Breast epithelium (tissue), 4 donors: ENCODE measurements at places on chromosomes 4 and X.
A peak's percentile ranks its signal among the peaks of the same experiment; 100 is the strongest.

GRCh38 chr4:186500721-186501304 is 54.6 kb downstream of the MTNR1A start:
- no peaks in the 10 kb centered on the region for H3K4me1 ChIP-seq
- H3K27me3 ChIP-seq: no peaks in the 10 kb centered on the region
- no peaks in the 10 kb centered on the region for H3K36me3 ChIP-seq
- DNase-seq: no peak

DNA sequence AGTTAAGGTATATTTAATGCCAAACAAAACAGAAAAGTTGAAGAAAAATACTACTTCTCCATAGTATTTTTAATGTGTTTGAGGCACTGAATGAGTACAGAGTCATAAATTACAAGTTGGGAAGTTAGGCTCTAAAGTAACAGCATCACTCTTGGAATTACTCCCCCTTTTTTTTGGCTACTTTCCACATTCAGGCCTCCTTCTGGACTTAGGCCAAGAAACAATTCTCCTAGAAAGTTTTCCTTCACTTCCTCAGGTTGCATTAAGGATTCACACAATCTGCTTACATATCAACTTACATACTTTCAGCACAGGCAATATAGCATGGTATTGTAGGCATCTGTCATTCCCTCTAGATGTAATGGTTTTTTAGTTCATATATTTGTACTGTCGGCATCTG is 52.1 kb downstream of the TMEM165 start:
- no peaks in the 10 kb centered on the region for H3K27me3 ChIP-seq
- no peak overlapping the region for H3K4me3 ChIP-seq
- no peak overlapping the region for H3K27ac ChIP-seq
- no peaks in the 10 kb centered on the region for H3K4me1 ChIP-seq

DNA sequence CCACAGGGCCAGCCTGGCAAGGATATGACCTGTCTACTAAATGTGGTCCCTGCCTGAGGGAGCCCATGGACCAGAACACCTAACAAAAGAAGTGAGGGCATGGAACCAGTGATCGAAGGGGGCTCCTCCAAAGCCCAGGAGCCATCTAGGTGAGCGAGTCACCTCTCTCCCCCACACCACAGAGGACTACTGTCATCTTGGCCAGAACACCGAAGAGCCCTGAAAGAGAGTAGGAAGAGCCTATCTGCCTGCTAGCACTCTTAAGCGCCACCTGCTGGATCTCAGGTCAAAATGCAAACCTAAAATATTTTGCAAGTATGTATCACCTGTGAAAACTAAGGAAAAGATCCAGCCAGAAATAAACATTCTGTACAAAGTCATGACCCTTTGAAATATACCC is 137.9 kb upstream of the ZXDB start:
- H3K4me1 ChIP-seq: no peaks in the 10 kb centered on the region
- no peak overlapping the region for H3K4me3 ChIP-seq
- H3K27ac ChIP-seq: no peak overlapping the region
- DNase-seq: no peak

DNA sequence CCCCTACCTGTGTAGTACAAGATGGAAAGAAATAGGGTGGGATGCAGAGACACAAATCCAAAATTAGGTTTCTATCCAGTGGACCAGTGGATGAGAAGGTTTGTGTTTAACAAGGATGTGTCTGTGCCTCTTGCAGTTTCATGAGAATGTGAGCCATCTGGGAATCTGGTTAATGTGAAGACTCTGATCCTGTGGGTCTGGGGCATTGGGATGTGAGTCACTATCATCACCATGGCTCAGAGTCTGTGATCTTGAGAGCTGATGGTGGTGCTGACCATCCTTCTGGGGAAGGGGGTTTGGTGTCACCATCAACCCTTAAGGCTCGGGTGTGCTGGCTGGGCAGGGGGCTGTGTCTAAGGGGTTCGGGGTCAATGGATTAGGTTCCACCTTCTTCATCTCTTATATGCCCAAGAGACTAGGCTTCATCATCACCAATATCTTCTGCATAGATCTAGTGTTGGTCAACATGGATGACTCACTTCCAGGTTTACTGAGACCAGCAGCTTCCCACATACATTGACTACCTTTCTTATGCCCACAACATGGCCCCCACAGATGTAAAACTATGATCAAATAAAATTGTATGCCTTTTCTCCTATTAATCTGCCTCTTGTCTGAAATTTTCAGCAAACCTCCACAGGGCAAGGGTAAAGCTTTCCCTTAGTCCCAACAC is 65.7 kb upstream of the MID1 start:
- H3K36me3 ChIP-seq: no peaks in the 10 kb centered on the region
- H3K27me3 ChIP-seq: no peaks in the 10 kb centered on the region
- no peak for DNase-seq
- no peak overlapping the region for H3K4me3 ChIP-seq
- no peak overlapping the region for H3K27ac ChIP-seq

DNA sequence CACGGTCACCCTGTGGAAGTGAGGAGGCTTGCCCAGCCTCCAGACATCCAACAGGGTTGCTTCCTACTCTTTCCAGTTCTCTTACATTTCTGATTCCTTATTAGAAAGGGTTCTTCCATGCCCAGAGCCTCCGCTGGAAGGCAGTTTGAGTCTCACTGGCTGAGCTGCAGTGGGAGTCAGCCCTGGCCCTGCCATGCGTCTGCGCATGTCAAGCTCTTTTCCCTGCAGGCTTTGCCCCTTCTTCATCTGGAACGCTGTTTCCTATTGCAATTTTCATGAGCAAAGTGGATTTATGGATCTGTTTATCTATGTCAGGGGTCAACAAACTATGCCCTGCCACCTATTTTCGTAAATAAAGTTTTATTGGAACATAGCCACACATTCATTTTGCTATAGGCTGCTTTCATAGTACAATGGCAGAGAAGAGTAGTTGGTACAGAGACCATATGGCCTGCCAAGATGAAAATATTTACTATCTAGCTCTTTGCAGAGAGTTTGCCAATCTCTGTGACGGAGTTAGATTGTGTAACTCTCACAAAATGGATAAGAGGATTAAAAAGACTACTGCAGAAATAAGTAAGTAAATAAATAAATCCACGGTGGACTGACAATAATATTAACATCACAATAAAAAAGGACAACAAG is 3.9 kb upstream of the CHRNA9 start:
- H3K4me1 ChIP-seq: no peaks in the 10 kb centered on the region
- no peaks in the 10 kb centered on the region for H3K36me3 ChIP-seq
- H3K4me3 ChIP-seq: no peak overlapping the region
- DNase-seq: no peak

- no peaks in the 10 kb centered on the region for H3K36me3 ChIP-seq
- DNase-seq: no peak
- no peaks in the 10 kb centered on the region for H3K27me3 ChIP-seq
- H3K27ac ChIP-seq: peak overlapping the region; percentile 4
- H3K4me1 ChIP-seq: no peaks in the 10 kb centered on the region
- no peak overlapping the region for H3K4me3 ChIP-seq
Measured at GRCh38 chr4:76292730-76293129, 13.8 kb upstream of the STBD1 start.

DNA sequence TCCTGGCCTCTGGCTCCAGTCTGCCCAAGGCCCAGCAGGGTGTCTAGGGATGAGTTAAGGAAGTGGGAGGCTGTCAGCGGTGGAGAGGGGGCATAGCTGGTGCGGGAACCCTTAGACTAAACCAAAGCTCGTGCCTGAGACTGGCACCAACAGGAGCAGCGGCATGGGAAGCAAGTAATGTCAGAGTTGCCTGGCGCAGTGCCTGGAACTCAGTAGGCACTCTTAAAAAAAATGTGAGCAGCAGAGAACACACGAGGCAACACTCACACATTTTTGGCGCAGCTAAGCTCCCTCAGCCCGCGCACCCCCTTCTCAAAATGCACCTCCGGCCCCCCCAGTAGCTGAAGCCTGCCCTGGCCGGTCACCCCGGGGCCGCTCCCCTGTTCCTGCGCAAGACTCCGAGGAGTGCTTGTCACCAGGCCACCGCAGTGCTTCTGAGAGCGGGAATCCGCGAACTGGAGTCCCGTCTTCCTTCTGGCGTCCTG is 583 bp downstream of the GABRE start:
- H3K4me3 ChIP-seq: peak overlapping the region; percentile 72
- no peaks in the 10 kb centered on the region for H3K4me1 ChIP-seq
- no peak for DNase-seq
- peak overlapping the region; percentile 43 for H3K27ac ChIP-seq
- H3K36me3 ChIP-seq: no peaks in the 10 kb centered on the region

DNA sequence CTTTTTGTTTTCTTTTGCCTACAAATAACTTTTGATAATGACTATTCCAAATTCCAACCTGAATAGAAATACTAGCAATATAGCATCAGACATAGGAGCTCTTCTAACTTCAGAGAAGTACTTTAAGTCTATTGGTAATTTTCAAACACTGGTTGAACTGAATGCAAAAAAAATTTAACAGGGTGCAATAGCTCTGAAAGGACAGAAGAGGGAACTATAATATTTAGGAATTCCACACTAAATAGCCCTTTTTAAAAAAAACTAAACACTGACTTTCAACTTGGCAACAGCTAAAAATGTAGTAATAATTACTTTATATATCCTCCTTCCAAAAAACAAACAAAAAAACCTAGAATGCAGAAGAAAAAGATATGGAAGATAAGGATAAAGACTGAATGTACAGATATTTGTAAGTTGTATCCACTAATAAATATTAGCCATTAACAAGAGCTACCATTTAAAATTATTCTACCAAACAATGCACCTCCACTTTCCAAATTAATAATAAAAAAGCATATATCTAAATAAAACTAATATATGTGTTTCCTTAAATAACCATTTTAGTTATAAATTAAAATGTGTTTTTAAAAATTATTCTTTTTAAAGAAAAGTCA is 81.4 kb downstream of the FBXW7 start:
- no peaks in the 10 kb centered on the region for H3K27me3 ChIP-seq
- no peaks in the 10 kb centered on the region for H3K4me1 ChIP-seq
- DNase-seq: no peak
- H3K36me3 ChIP-seq: no peaks in the 10 kb centered on the region
- H3K27ac ChIP-seq: no peak overlapping the region

DNA sequence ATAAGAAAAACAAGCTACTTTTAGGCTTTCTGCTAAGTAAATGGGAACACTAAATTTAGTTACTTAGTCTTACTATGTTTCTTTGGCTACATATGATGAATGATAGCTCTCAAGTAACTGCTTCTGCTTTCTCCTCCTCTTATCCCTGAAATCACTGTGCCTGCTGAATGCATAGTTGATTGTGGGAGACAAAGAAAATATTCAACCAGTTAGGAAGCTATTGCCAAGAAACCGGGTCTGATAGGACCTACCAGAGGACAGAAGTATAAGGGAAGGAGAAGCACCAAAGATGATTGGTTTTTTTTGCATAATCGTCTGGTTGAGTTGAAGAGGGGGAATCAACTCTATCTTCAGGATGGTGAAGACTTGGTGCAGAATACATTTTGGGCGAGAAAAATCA is 28.0 kb upstream of the NDUFC1 start:
- DNase-seq: no peak
- no peak overlapping the region for H3K4me3 ChIP-seq
- H3K4me1 ChIP-seq: no peaks in the 10 kb centered on the region

GRCh38 chr4:636628-637159 is 11.3 kb downstream of the PDE6B start:
- H3K4me1 ChIP-seq: no peaks in the 10 kb centered on the region
- H3K27ac ChIP-seq: no peak overlapping the region
- H3K36me3 ChIP-seq: no peaks in the 10 kb centered on the region
- H3K4me3 ChIP-seq: no peak overlapping the region

DNA sequence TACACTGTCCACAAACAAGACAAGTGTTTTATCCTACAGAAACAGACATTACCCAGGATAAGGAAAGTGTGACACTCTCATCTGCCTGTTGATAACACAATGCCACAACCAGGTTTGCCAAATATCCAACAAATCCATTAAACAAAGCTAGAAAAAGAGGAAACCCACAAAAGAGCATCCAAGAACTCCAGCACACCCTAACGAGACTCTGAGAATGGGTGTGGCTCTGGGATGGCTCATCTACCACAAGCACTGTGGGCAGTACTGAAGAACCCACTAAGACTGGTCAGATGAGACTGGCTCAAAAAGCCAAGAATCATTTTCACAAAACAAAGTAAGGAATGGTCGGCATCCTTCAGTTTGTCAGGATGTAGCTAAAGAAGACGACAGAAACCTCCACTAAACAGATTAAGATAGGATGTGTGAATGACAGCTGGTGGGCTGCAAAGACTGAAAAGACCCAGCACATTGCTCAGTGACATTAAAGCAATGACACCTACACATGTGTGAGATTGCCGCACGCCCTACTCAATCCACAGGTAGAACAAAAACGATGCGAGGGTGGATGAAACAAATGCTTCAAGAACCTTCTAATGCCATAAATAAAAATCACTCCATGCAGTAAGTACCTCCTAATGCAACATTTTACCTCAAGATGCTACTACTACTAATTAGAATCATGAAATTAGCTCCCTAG is 14.7 kb downstream of the ATP8A1 start:
- no peak overlapping the region for H3K27ac ChIP-seq
- no peaks in the 10 kb centered on the region for H3K36me3 ChIP-seq
- no peaks in the 10 kb centered on the region for H3K4me1 ChIP-seq
- no peak for DNase-seq
- H3K27me3 ChIP-seq: no peaks in the 10 kb centered on the region

DNA sequence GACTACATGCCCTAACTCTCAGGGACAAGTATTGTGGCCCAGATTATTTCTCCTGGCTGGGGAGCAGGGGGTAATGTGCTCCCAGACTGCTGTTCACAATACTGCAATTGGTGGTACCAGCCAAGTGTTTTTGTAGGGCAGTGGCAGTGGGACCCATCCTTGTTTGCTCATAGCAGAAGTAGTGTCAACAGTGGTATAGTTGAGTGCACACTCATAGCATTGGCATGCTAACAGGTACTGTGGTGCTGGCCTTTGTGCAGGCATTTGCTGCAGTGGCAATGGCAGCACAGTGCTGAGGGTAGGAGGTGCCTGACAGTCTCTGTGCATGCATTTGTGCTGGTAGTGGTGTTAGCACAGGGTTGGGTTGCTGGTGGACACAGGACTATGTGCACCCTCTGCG is 995.0 kb downstream of the SH3BGRL start:
- H3K4me1 ChIP-seq: no peaks in the 10 kb centered on the region
- H3K36me3 ChIP-seq: no peaks in the 10 kb centered on the region
- H3K27ac ChIP-seq: no peak overlapping the region
- no peaks in the 10 kb centered on the region for H3K27me3 ChIP-seq
- no peak for DNase-seq

DNA sequence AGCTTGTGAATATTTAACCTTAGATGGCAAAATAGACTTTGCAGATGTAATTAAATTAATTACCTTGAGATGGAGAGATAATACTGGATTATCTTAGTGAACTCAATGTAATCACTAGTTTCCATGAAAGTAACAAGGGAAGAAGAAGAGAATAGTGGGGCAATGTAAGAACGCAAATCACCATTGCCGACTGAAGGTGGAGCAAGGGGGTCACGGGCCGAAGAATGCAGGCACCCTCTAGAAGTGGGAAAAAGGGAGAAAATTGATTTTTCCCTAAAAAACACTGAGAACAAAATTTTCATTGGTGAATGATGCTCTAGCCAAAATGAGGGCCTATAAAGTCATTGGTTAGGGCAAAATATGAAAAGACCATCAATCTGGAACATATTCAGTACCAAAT is 375.6 kb upstream of the EPHA5 start:
- H3K4me1 ChIP-seq: no peaks in the 10 kb centered on the region
- no peak for DNase-seq
- no peaks in the 10 kb centered on the region for H3K36me3 ChIP-seq
- no peak overlapping the region for H3K4me3 ChIP-seq
- no peaks in the 10 kb centered on the region for H3K27me3 ChIP-seq
